Left renal cortex interstitium (tissue), 4 donors: ENCODE measurements at places on chromosomes 11 and 22. TPM values are rescaled to one million over a fixed set of nuclear protein-coding genes. Genes with fewer than 3 reads are reported as not detected.

Gene MSANTD4
- 39.5 TPM for polyA plus RNA-seq

Gene INS
- polyA plus RNA-seq = not detected

Gene FAM180B
- 0.21 TPM for polyA plus RNA-seq

- DNase-seq = no peak
Observed at GRCh38 chr22:23609983-23610781, 21.9 kb downstream of the DRICH1 start.

GRCh38 chr22:46147061-46147460 is 3.3 kb upstream of the PPARA start:
- no peak for DNase-seq

GRCh38 chr11:123143921-123144320 is 51.1 kb downstream of the CLMP start:
- no peak for DNase-seq

DNA sequence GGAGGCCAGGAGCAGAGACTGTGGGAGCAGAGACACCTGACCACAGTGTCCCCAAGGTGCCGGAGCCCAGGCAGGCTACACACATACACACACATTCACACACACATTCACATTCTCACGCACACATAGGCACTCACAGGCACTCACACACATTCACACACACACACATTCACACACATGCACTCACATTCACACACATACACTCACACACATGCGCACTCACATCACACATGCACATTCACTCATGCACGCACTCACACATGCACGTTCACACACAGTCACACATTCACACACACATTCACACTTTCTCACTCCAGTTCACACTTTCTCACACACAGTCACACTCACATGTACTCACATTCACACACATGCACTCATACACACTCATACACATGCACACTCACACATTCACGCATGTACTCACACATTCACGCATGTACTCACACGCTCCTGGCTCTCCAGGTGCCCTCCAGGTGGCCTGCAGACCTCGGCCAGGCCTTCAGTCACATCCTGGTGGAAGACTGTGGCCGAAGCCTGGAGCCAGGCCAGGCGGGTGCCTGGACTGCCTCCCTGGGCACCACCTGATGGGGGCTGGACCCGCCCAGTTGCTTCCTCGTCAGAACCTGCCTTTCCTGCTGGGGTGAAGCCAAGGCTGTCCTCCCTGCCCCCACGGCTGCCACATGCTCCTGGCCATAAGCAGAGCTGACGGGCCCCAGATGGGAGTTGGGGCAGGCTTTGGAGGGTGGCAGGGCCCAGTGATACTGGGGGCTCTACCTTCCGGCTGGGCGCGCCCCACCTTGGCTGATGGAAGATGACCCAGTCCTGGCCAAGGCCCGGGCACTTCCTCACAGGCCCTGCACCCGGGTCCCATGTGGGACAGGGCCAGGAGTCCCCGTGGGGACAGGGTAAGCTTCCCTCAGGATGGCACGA is 89.5 kb downstream of the WNT7B start:
- no peak for DNase-seq

DNA sequence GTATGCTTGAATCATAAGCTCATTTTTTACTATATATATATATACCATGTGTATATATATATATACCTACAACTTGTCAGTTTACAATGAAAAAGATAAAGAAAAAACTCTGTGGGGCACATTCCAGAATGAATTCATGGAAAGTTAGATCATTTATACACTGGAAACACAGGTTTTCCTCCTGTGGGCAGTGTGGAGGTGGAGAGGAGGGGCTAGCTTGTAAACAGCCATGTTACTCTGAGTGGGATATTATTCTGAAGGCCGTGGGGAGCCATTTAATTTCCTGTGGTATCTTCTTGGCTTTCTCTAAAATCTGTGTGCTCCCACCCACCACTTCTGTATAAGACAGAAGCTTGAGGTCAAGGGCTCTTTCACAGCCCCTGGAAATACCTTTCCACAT is 273.4 kb upstream of the MTNR1B start:
- no peak for DNase-seq

- no peak for DNase-seq
Observed at GRCh38 chr22:45638834-45639746, 32.5 kb upstream of the ATXN10 start.

DNA sequence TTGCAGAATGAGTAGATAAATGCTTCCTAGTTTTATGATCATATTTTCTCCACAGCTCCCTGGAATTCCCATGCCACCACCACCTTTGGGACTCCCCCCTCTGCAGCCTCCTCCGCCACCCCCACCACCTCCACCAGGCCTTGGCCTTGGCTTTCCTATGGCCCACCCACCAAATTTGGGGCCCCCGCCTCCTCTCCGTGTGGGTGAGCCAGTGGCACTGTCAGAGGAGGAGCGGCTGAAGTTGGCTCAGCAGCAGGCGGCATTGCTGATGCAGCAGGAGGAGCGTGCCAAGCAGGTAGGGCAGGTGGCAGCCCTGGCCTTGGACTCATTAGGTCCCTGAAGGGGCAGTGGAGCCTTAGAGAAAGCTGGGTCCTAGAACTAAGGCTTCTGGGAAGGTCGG is 2.9 kb downstream of the SF3B2 start:
- no peak for DNase-seq

GRCh38 chr11:94144216-94144615 is 15.6 kb downstream of the PANX1 start:
- no peak for DNase-seq

GRCh38 chr22:39356464-39356863 is 6.7 kb downstream of the SYNGR1 start:
- no peak for DNase-seq
